C1 segment of cervical spinal cord (tissue), 14 donors: ENCODE measurements at places on chromosomes 11 and 22.

- DNase-seq, result no peak
Observed at GRCh38 chr11:60195923-60196368, 13.1 kb upstream of the MS4A6A start.

DNA sequence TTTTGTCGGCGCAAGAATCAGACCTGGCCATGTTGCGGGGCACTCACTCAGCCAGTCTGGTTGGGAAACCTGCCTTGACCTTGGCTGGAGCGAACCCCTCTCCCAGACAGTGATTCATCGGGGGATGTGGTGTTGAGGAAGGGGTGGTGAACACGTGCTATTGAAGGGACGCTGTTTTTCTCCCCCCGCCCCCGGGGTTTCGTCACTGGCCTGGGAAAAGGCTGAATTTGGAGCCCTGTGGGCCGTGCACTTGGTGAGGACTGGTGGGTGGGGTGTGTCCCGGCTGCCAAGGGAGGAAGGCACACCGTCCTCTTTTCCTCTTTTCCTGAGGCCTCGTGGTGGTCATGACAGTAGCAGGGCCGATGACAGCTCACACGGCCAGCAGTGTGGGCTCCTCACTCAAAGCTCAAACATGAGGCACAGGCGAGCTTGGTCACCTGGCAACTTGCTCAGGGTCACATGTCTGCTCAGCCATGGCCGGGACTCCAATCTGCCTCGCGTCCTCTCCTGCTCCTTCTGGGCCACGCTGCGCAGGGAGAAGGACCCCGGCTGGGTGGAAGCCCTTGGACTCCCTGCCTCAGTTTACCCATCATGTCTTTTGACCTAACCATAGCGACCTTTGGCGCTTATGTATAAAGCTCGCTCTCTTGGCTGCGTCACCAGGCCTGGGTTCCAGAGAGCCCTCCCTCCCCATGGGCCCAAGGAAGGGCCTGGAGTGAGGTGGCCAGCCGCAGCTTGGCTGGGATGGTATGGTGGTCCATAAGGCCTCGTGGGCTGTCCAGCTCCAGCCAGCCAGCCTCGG, 49.4 kb downstream of the SMIM38 start:
- DNase-seq, result no peak

DNA sequence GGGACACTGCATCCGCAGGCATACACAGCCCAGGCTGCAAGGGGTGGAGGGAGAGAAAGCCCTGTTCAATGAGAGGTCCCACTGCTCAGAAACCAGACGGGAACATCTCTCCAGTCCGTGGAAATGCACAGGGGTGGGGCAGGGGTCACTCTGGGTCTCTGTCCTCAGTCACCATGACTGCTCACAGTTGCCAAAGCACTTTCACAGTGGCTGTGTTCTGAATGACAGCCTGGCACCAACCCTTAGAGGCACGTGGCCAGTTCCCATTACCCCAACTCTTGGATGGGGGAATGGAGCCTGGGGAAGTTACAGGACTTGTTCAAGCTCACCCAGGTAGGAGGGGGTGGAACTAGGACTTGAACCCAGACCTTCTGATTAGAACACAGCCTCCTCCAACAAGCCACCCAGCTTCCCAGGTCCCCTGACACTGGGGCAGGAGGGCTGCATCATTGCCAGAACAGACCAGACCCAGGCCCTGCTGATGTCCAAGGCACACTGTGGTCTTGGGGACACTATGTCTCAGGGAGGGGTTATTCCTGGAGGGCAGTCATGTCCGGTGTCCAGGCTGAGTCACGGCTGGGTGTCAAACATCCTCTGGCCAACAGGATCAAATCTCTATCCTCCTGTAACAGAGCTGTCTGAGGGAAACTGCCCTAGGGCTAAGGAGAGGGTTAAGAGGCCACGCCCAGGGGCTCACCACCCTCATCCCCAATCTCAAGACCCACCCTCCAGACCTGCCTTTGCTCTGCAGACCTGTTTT, 8.2 kb downstream of the ZNF70 start:
- DNase-seq, result no peak

- DNase-seq, result no peak
Observed at GRCh38 chr11:21908211-21908610, 284.7 kb upstream of the ANO5 start.

DNA sequence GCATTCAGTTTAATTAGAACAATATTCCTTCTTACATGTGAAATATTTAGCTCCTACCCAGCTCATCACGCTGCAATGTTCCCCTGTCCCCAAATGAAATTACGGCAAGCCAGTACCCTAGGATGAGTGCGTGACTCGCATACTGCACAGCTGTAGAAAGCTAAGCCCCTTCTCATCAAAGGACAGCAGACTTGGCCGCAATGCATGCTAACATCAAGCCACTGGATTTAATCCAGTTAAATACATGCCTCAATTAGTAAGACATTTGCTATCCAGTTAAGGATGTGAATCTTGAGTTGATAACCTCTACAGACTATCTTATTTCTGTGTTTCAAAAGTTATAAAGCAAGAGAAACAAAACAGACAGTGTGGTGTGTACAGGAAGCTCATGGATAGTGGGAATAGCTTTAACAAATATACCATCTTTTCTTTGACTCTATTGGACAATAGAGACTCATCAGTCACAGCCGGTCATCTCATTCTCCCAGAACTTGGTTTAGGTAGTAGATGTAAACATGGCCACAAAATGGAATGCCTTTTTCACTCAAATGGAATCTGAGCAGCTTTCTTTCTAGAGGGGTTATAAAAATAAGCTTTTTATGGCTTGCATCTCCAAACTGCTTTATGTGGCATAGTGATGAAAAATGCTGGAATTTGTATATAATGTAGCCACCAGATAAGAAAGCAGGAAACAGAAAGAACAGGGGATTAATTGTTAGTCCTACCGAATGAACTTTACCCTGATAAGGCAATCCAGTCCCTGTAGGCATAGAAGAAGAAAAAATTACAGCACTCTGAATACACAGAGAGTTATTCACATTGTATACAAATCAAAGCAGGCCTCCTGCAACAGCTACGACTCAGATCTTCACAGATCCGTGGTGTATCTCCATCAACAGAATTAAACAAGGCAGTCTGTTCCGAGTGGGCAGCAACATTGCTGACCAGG, 224.1 kb downstream of the CADM1 start:
- no peak for DNase-seq

DNA sequence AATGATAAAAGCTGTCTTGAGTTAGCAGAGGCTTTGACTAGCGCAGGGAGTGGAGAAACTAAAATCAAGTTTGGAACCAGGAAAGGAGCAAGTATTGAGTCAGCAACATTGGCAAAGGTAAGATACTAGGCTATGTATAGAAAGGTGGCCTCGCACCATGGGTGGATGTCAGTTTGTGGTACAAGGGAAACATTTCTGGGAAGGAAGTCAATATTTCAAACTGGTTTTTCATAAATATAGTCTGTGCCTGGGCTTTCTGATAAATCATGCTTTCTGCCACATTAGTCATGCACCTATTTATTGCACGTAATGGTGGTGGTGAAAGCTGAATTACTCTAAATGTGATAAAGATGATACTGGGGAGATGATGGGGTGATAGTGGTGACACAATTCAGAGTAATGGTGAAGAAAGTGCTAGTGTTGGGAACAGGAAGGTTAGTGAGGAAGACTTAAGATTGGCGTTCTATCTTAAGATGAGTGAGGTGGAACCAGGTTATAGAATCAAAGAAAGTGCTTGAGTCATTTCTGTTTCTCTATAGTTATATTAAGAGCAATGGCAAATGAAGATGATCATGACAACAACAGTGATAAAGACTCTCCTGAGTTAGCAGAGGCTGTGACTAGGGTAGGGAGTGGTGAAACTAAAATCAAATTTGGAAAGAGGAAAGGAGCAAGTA, 729.0 kb downstream of the FAM181B start:
- DNase-seq, result no peak

DNA sequence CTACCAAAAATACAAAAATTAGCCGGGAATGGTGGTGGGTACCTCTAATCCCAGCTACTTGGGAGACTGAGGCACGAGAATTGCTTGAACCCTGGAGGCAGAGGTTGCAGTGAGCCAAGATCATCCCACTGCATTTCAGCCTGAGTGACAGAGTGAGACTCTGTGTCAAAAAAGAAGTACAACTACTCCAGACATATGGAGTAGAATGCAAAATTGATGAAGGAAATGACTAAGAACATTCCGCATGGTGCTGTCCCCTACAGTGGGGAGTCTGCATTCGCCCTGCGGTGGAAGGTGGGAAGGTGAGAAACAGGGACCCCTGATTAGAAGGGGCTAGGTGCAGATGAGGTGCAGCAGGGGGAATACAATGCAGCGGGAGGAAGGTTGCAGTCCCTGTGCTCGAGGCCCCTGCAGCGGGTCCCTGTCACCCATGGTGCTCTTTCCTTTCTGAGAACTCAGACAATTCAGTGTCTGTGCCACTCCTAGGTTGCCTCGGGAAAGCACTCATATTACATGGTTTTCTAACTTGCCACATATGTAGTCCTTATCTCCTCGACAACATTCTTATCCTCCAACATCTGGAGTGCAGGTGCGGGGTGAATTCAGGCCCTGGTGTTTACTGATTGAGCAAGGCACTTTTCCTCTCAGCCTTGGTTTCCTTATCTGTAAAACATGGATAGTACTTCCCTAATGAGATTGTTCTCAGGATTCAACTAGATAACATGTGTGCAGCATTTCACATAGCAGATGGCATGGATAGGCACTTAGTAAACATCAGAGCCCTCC, 5.2 kb downstream of the POLD4 start:
- DNase-seq, result no peak

- no peak for DNase-seq
Observed at GRCh38 chr11:86370922-86371594, 3.6 kb upstream of the CCDC81 start.

GRCh38 chr11:10556590-10556989, 11.9 kb downstream of the LYVE1 start:
- DNase-seq, result no peak

DNA sequence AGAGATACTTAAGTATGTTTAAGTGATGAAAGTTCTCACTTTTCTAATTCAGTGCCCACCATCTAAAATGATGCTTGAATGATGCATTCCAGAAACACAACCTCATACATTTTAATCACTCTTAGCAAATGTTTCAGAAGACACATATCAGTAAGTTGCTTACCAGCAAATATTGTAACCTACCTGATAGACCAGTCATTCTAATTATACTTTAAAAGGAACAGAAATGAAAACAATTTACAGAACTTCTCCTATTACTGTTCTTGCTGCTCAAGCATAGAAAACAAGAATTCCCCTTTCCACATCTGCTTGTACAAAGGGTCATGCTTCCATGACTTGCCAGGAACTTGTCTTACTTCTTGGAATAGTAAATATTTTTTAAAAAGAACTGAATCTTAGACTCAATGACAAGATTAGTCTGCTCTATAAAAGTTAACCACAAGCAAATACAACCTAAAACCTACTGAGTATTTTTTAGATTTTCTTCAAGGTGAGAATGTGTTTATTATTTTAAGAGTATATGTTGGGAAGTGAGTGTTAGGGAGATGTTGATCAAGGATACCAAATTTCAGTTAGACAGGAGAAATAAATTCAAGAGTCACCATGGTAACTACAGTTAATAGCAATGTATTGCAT, 82.0 kb upstream of the SC5D start:
- DNase-seq, result no peak

DNA sequence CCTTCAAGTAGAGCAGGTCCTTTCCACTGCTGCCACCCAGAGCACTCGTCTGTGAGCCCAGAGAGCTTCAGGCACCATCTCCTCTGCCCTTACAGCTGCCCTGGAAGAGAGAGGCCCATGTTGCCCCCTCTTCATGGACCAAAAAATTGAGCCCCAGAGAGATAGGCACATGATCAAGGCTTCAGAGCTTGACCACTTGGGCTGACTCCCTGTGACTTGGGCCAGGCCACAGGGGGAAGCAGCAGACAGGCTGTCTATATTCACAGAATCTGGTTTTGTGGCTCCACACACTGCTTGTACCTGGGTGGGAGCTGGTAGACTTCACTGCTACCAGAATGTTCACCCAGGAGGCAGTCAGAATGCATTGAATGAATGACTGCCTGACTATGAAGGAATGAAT, 58.2 kb downstream of the SMIM38 start:
- DNase-seq, result no peak

DNA sequence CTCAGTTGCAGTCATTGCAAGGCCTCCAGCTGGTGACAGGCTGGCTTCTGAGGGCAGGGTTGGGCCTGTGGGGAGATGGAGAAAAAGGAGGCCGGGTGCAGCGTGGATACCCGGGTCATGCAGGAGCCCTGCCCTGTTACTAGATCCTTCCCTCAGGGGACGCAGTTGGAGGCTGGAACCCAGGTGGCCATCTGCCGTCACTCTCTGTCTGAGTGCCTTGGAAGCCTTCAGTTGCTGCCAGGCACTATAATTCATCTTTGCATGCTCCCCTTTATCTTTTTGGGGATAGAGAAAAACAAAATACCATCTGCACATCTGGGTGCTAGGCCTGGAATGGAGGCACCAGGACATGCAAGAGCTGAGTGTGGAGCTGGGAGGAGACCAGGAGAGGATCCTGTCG, 82.7 kb downstream of the TP53I11 start:
- DNase-seq, result no peak
